ENCODE measurements at places on chromosomes 4 and X.

DNA sequence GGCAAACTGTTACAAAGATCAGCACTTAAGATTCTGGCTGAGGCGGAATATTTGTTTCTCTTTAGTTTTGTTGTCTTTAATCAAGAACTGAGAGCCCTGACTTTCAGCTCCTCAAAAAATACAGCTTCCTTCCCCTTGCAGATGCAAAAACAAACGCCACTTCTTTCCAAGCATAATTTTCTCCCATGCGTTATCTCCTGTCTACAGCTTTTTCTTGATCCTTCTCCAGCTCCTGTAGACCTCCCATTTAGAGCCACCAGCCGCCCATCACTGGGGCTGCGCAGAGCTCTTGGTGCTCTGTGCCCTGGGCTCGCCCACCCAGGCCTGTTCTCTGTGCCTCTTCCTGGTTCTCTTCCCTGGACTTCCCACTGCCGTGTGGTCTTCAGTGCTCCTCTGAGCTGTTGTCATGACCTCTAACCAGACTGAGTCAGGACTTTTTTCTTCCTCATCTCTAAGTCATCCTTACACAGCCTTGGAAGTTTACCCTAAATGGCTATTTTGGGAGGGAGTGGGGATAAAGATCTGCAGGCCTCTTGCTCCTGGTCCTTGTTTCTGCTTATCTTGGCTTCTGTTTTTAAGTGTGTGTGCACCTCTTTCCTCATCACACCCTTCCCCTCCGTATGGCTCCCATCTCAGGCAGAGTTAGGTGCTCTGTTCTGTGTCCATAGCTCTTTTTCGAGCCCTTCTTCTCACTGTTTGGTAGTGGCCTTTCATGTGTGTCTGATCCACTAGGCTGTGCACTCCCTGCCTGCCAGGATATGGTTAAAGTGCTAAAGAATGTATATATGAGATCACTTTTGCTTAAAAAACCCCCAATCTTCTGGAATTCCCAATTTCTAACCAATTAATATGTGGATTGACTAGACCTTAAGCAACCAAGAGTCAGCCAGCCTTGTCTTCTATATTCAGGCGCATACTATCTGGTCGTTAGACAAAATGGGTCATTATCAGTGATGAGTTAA lies 122.5 kb downstream of the PTTG2 start:
- no peak for DNase-seq

- DNase-seq: no peak
These were observed 48.3 kb downstream of the RAI2 start for GRCh38 chrX:17812763-17813162.

DNA sequence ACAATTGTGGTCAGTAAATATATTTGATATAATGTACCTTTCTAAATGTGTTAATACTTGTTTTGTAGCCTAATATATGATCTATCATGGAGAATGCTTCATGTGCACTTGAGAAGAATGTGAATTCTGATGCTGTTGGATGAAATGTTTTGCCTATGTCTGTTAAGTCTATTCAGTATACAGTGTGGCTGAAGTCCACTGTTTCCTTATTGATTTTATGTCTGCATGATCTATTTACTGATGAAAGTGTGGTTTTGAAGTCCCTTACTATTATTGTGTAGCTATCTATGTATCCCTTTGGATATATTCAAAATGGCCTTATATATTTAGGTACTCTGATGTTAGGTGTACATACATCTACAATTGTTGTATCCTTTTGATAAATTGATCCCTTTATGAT lies 515.8 kb upstream of the EPHA5 start:
- DNase-seq: no peak

DNA sequence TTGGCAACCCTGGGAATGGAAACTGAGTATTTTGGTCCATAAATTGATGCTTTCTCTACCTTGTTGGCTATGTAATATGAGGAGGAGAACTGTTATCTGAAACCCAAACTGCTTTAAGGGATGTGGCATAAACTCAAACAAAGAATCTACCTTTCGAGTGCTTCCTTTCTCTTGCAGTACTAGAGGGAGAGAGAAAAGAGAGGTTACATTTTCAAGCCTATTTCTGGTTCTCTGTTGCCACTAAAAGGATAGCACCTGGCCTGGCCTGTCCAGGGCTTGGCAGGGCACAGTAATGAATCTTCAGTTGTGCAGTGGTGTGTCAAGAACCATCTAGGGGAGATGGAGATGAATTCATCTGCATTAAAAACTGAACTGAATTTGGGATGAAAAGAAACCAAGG lies 308.6 kb downstream of the PTTG2 start:
- no peak for DNase-seq

- DNase-seq: no peak
These were observed 197.6 kb downstream of the KIT start for GRCh38 chr4:54855191-54855854.

DNA sequence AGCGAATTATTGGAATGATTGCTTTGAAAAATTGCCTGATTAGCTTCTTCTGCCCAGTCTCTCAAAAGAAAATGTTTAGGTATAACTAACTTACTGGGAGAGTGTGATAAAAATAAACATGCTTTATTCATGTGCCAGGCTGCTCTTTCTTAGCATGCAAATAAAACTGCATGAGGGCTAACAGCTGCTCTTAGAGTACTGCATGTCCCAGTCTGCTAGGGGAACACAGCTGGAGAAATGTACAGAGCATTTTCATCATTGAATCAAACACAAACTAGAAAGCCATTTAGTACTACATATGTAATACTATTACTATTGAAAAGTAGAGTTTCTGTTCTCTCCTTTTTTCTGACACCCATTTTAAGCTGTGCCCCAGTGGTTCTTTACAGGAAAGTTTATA lies 726.0 kb downstream of the GRID2 start:
- DNase-seq: no peak

- no peak for DNase-seq
These were observed 38.1 kb downstream of the LAMTOR3 start for GRCh38 chr4:99856166-99856565.

- DNase-seq: no peak
These were observed 50.2 kb upstream of the FAM9A start for GRCh38 chrX:8851231-8851886.

DNA sequence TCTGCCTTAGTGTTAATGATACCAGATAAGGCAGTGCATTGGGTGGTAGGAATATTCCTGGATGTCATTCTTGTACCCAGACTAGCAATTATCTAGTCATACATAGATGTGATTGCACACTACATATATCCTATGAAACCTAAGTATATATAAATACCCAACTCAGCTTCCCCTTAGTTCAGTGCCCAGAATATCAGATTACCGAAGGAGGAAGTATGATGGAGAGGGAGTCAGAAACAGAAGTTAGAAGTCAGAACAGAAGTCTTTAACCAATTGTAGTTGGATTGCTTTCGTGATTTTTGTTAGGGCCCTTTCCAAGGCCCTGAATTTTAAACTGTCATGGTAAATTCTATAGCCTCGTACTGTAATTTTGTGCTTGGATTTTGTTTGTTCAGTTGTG lies 42.9 kb downstream of the MOB1B start:
- no peak for DNase-seq

GRCh38 chrX:41558531-41558930 lies 111.4 kb downstream of the NYX start:
- DNase-seq: no peak

GRCh38 chrX:119488749-119489148 lies 20.5 kb downstream of the SLC25A5 start:
- no peak for DNase-seq

DNA sequence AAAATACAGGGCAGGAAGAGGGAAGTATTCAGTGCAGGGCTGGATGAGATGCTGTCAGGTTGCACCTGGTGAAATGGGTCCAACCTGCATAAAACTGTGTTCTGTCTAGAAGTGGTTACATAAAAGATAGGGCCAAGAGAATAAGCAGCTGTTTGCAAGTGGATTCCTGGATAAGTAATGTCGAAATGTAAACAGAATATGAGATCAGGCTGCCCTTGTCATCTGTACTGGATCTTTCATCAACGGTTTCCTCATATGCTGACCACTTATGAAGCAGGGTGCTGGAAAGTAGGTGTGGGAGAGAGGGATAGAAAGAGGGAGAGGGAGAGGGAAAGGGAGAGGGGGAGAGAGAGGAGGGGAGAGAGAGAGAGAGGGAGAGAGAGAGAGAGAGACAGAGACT lies 349.8 kb upstream of the CPEB2 start:
- DNase-seq: no peak

DNA sequence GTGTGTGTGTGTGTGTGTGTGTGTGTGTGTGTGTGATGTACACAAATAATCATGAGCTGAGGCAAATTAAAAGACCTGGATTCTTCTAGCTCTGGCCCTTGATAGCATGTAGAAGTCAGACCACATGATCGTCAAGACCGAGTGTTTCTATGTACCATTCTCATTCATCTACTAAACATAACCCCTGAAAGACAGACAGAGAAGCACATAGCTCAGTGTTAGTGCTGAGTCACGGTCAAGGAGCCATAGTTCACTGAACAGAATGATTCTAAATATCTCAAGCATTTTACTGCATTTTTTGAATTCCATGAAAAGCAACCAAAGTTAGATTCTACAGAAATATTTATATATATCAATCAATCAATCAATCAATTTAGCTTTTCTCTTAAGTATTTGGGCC lies 412.3 kb upstream of the CXorf51A start:
- DNase-seq: no peak

DNA sequence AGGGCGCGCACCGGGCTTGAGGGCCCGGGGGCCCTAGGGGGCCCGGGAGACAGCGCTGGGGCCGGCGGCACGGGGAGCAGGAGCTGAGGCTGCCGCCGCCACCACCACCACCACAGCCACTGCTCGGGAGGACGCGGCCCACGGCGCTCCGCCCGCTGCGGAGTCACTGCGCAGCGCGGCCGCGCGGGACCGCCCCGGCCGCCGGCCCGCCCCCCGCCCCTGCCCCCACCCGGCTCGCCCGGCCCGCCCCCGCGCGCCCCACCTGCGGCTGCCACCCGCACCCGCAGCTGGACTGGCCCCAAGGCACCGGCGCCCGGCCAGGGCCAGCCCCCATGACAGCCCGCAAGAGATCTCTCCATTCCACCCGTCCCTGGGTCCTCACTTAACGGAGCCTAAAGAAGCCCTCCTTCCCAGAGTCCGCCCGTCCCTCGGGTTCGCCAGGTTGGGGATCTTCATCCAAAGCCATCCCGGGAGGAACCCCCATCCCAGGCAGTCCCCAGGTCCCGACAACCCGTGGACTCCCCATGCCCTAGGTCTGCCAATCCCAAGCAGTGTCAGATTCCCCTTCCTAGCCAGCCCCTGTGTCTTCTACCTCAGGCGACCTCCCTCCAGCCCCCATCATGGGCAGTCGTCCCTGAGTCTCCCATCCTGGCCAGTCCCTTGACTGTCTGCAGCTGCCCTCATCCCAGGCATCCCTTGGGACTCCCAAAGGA lies 40.0 kb upstream of the IQSEC2 start:
- no peak for DNase-seq

DNA sequence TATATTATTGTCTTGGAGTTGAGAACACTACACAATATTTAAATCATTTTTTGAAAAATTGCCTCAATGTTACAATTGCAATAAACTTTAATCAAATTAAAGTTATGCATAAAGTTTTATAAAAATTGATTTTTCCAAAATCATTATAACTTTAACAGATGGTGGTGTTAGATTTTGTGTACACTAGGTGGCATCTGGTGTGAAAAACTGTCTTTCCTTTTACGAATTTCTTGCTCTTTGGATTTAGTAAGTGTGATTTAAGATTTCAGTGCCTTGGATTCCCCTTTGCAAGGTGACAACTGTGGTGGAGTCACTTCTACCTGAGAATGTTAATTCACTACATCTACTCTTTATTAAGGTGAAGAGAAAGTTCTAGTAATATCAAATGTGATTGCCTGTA lies 91.6 kb downstream of the AREG start:
- no peak for DNase-seq

DNA sequence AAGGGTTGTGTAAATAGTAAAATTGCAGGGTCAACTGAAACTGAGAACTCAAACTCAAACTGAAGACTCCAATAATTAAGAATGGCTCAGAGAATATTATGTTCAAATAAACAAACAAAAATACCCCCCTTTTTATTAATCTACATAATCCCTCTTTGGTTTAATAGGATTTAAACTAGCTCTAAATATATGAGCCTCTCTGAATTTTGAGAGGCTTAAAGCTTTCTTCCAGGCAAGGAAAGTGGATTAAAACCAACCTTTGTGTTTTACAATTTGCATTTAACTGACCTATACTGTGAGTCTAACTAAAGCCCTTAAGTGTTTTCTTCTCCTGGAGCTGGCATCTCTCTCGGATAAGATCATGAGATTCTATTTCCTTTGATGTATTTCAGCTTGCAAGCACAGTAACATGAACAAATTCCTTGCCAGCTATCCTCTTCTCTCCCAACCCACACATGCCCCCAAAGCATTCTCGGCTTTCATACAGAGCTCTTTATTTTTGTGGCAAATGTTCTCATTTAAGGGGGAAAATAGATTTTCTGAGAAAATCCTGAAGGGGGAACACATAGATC lies 1310.8 kb upstream of the AGA start:
- no peak for DNase-seq

GRCh38 chrX:21974011-21974385 lies 33.5 kb downstream of the SMS start:
- DNase-seq: no peak

GRCh38 chr4:28443801-28444412 lies 1583.3 kb downstream of the STIM2 start:
- DNase-seq: no peak

GRCh38 chr4:36325499-36325898 lies 44.1 kb downstream of the DTHD1 start:
- no peak for DNase-seq

DNA sequence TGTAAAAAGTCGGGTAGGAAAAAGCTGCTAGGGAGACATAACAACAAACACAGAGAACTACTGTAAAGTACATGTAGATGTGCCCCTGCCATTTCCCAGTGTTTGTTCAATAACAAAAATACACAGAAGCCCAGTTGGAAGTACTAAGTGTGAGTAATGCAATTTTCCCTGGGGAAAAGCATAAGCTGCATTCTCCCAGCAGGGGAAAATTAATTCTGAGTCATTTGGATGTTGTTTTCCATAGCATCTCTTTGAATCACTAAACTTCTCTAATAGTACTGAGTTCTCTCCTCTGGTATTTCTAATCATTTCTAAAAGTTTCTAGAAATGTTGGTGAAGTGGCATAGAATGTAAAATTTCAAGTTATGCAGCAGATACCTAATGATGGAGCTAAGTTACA lies 1114.9 kb downstream of the C4orf33 start:
- peak; percentile 14 for DNase-seq

- no peak for DNase-seq
These were observed 106.4 kb downstream of the MID1 start for GRCh38 chrX:10513974-10514373.

- no peak for DNase-seq
These were observed 1.9 kb downstream of the NEUROG2 start for GRCh38 chr4:112513971-112514646.

- DNase-seq: no peak
These were observed 38.1 kb upstream of the CXCL13 start for GRCh38 chr4:77567549-77567948.

DNA sequence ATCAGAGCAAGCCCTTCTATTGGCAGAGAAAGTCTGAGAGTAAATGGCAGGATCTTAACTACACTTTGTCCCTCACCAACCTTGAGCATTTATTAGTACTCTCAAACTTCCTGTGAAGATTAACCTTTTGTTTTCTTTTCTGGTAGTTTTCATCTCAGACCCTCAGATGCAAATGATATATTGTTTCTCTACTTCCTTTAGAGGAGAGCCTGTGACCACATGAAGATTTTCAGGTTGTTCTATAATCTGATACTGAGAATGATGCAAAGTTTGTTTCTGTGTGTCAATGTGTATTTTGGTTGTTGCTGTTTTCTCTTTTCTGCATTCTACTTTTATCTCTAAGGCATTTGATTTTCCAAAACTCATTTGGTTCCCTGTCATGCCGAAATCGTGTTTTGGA lies 165.8 kb upstream of the CYSLTR1 start:
- DNase-seq: no peak
